Fibroblast of gingiva (primary cell): ENCODE measurements at places on chromosomes 2 and 18.

DNA sequence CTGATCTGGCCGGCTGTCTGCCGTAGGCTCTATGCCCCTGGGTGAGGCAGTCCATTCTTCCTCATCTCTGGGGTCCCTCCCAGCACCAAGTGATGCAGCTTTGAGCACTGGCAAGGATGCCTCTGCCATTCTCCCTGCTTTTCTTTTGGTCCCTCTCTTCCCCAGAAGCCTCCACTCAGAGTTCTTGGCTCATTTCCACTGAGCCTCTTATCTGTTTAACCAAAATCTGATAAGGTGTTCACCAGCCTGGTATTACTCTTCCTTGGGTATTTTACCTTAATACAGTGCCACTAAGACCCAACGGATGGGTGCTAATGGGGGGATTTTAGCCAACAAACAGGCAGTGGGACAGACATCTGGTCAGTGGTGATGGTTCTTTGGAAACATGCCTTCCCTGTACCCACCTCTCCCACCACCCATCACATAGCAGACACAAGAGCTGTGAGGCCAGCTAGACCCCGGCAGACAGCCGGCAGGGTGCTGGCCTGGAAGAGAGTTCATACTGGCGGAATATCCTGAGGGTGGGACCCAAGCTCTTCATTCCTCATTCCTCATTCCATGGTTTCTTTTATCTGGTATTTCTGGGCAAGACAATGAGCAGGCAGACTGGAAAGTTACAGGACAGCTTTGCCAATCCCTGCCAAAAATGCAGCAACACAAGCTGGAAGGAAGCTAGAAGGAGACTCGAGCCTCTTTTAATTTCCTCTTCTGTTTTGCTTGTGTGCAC, 34.6 kb downstream of the ZBTB7C start:
- no peak for DNase-seq

- DNase-seq, result no peak
Observed at GRCh38 chr2:41892476-41892875, 155.3 kb upstream of the PKDCC start.

GRCh38 chr2:241161646-241162281, 11.5 kb downstream of the PPP1R7 start:
- peak; percentile 99 for DNase-seq

GRCh38 chr2:3644246-3644525, 13.8 kb upstream of the ALLC start:
- DNase-seq, result no peak

- DNase-seq, result peak; percentile 76
Observed at GRCh38 chr18:35282353-35282752, 7.7 kb downstream of the ZSCAN30 start.

DNA sequence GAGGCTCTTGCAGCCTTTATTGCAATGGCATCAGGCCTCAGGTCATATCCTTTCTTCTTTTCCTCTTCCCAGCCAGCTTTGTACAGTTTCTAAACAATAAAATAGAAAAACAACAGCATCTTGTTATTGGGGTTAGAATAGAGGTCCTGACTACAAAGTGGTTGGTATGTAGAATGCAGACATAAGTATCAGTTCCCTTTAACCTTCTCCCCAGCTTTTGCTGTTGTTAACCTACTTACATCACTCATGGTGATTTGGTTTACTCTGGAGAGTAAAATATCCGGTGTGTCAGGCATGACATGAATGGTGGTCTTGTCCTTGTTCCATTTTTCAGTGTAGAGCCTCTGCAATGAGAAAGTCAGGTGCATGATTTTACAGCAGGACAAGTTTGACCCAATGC, 69.8 kb downstream of the NEB start:
- no peak for DNase-seq

DNA sequence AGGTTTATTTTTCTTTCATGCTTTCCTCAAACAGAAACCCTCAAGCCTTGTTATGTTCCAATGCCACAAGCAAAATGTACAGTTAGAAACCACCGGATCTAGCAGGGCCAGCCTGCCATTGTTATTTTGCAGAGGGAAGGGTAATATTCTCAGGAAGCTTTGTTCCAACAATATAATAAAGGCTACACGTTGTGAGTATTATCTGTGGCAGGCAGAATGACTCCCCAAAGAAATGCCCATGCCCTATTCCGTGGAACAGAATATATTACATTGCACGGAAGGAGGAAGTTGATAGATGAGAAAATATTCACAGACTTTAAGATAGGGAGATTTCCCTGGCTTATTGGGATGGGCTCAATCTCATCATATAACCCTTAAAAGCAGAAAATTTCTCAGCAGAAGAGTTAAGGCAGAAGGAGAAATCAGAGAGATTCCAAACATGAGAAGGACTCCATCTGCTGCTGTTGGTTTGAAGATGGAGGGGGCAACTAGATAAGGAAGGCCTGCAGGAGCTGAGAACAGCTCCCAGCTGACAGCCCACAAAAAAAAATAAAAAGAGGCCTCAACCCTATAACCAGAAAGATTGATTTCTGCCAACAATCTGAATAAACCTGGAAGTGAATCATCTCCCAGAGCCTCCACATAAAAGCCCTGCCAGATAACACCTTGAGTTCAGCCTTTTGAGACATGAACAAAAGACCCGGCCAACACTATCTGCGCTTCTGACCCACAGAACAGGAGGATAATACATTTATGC, 466.6 kb downstream of the LPIN1 start:
- DNase-seq, result no peak

DNA sequence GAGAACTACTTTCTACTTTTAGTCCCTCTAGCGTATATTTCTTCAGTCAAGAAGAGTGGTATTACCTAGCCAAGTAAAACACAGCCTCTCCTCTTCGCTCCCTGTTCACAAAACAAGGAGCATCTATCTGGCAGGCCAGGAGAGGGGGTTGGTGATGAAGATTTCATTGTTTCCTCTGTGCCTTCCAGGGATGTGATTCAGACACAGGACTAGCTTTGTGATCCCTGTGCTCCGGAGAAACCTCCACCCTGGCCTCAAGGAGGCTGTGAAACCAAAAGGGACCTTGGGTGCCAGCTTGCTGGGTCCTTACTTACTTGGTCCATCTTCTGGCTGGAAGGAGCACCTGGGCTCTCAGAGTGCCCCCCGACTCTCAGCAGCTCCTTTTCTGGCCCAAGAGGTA, 5.7 kb downstream of the RHOB start:
- DNase-seq, result no peak

GRCh38 chr2:16615246-16615645, 50.4 kb downstream of the CYRIA start:
- no peak for DNase-seq

DNA sequence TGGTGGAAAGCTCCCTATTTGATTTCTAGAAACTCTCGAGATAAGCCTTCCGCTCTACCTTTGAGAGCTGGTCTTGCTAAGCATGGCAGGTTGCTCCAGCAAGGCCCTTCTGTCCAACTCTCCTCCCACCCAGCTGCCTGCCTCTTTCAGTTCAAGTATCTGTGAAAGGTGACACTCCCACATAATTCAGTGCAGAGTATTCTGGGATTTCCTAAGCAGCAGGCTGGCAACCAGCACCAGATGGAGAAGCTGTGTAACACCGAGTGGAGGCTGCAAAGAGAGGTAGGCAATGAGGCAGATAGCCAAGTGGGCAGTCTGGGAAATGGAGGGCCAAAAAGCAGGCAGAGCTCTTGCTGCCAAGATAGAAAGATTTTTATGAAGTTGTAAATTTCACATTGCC, 88.4 kb upstream of the CAVIN2 start:
- peak; percentile 30 for DNase-seq

GRCh38 chr2:44715671-44716081, 225.8 kb upstream of the SIX3 start:
- DNase-seq, result peak; percentile 78

DNA sequence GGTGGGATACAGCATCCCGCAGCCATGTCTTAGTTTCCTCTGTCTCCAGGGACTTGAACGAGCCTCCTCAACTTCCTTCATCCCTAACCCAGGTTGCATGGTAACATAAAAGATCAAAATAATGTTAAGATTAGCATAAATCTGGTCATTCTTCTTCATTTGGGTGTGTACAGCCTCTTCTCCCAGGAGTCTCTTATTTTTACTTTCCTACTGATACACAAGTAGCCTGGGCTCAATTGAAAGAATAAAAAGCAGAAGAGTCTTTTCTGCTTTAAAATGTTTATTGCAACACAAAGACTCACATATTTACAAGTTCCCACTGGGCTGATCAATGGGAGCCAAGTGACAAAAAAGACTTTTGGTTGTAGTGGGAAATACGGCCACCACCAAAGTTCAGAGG, 137.9 kb upstream of the PID1 start:
- no peak for DNase-seq

DNA sequence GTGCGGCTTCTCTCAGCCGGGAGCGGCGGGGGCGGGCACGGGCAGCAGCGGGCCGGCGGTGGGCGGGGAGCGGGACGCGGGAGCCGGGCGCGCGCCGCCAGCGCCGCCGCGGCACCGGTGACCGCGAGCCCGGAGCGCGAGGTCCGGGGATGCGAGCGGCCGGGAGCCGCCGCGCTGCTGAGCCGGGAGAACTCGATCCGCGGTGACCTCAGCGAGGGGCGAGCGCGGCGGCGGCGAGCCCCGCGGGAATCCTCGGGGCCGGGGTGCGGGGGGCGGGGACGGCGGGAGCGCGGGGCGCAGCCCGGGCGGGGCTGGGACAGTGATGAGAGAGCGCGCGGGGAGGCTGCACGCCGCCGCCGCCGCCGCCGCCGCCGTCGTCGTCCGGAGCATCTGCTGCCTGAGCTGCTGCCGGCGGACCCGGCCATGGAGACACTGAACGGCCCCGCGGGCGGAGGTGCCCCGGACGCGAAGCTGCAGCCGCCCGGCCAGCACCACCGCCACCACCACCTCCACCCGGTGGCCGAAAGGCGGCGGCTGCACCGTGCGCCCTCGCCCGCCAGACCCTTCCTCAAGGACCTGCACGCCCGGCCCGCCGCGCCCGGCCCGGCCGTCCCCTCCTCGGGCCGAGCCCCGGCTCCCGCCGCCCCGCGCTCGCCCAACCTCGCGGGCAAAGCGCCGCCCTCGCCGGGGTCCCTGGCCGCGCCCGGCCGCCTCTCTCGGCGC, at the start of gene MTCL1:
MTCL1 (plus strand) TSS at position 319 of the 723 bp plus-strand sequence; CDS start at position 424, 105 bp downstream.
- peak; percentile 61 for DNase-seq

- DNase-seq, result no peak
Observed at GRCh38 chr18:35485852-35486251, 11.9 kb downstream of the INO80C start.

DNA sequence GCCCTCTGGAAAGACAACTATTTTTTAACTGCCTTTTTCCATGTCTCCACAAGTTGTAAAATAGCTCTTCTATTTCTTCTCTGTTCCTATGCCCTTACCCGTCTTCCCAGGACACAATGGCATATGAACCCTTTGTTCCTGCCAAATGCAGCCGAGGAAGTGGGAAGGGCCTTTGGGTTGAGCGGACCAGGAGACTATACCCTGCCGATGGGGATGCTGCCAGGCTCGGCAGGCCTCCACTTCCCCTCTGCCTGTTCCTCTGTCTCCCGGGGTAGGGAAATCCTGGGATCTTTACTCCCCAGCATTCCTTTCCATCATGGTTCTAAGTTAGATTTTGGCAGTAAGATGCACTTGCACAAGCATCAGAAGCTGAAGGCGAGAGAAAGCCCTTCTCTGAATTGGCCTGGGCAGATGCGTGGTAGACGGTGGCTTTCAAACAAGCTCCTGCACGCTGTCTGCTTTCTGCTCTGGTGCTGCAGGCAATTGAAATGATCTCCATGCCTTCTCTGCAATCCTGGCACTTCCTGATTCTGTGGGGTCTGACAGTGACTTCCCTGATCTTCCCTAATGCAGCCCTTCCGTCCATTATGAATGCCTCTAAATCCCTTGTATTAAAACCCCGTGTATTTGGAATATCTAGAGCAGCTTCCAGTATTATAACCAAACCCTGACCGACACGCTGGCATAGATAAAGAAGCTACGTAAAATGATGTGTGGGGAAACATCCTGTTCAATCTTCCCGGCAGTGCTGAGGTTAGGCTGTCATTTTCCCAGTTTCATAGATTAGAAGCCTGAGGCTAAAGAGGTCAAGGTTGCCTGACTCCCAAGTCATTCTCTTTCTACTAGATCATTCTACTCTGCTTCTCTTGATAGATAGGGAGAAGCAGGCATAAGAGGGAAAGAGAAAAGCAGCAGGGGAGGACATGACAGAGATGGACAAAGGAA, 69.8 kb downstream of the MCFD2 start:
- peak; percentile 32 for DNase-seq

- DNase-seq, result peak; percentile 14
Observed at GRCh38 chr2:224136396-224136795, 97.3 kb upstream of the SERPINE2 start.

DNA sequence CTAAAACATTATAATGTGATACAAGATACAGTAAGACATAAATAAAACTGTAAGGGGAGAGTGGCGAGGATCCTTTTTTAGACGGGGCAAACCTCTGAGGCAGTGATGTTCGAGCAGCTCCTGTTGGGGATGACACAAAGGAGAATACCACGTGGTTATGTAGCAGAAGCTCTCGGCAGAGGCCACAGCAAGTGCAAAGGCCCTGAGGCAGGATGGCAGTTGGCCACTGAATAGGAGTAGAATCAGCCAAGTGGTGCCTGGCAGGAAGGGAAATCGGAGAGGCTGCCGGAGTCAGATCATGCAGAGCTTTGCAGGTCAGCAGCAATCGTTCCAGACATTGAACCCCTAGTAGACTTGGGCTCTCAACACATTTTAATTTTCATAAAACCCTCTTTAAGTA, 19.1 kb downstream of the NOSTRIN start:
- no peak for DNase-seq

GRCh38 chr18:45168866-45169600, 446.2 kb upstream of the SLC14A2 start:
- peak; percentile 90 for DNase-seq
